ENCODE measurements at places on chromosomes 4 and X. TPM values are rescaled to one million over a fixed set of nuclear protein-coding genes. Genes with fewer than 3 reads are reported as not detected.

DNA sequence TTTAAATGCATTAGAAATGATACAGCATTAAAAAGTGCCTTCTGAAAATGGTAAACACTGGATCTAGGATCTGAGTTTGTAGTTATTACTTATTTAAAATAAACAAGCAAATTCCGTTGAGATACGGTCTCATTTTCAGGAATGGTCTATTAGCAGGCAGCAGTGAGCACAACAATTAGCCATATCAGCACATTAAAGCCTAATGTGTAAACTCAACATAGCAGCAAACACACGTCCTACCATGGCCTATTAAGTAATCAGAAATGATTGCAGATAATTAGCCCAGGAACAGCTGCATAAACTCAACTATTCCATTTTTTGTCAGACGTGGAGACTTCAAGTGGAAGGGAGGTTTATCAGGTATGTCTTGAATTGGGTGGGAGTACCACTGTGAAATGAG, 61.8 kb downstream of the NEIL3 start:
- no peak for DNase-seq

DNA sequence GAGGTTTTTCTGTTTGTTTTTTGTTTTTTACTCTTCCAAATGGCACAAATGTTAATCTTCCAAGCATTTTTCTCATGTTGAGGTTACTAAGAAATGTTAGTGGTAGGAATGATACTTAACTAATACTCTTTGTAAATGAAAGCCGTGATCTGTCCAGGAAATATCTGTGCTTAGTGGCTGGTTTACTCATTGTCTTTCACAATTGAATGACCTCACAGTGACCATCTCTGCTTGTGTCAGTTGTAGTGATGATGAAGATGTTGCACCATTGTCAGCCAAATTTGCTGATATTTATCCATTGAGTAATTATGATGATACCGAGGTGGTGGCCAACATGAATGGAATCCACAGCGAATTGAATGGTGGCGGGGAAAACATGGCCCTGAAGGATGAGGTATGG, 93.5 kb downstream of the TNIP2 start:
- no peak for DNase-seq

GRCh38 chr4:22363036-22363435, 152.8 kb downstream of the ADGRA3 start:
- no peak for DNase-seq

DNA sequence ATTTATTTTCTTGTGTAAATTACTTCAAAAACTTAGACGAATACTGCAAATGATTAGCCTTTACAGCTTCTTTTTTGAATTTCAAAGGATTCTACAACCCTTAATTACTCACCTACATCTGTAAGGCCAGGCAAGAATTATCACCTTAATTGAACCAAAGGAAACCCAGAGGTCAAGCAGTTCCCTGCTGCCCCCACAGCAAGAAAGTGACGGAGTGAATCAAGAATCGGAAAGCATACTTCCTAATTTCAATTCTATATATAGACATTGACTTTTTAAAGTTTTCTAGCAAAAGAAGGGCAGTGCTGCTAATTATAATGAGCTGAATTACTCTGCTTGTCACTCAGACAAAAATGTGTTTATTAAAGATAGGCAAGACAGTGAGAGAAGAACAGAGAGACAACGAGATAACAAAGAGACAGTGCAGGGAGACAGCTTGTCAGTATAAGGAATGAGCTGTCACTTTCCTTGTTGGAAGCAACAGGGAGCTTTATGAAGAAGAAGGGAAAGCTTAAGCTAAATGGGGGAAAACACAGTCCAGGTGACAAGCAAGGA, 47.5 kb upstream of the SPANXN4 start:
- DNase-seq: no peak

DNA sequence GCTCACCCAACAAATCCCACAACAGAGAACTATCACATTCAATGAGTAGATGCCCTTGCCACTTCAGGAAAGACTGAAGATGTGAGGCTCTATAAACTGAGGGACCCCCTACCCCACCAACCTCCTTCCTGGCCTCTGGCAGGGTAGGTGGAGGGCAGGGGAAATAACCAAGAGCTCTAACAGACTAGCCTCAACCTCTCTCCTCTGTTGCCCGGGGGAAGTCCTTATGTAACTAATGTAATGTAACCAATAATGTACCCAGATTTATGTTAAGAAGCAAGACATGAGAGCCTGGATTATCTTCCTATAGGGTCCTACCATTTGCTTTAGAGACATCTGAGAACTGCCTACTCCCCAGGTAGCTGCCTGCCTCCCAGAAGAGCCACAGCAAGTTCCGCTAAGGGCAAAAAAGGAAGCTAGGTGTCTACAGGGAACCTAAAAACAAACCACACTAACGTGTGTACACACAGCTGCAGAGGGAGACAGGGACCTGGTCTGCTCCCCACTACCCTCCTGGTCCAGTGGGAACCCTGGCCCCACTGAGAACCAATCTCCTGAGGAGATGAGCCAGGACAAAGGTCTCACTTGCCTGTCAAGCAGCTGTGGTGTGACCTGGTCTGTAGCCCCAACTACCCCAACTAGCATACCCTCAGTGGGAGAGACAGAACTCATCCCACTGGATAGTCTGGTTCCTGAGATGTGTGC, 17.7 kb downstream of the OTUD5 start:
- no peak for DNase-seq

GRCh38 chrX:132532913-132533312, 44.1 kb upstream of the MBNL3 start:
- no peak for DNase-seq

GRCh38 chr4:101067383-101067782, 279.9 kb downstream of the PPP3CA start:
- no peak for DNase-seq

DNA sequence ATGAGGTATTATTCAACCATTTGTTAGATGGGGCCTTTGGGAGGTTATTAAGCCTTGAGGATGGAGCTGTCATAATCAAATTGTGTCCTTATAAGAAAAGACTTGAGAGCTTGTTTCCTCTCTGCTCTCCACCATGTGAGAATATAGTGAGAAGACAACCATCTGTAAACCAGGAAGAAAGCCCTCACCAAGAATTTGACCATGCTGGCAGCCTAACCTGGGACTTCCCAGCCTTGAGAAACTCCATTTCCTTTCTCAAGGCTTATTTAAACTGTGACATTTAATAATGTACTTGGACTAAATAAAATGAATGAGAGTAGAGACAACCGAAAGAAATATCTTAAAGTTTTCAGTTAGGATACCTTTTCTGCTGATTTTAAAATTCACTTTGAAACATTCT, 83.7 kb upstream of the GC start:
- DNase-seq: no peak

SERTM2 gene
- total RNA-seq: not detected

SLC4A4 gene
- 29.7 TPM for total RNA-seq

ADH4 gene
- not detected for total RNA-seq

CXCL11 gene
- total RNA-seq: not detected

ARX gene
- not detected for total RNA-seq

PIM2 gene
- total RNA-seq: 5.9 TPM

MAGEA8 gene
- total RNA-seq: not detected

Measured in cerebellum (tissue), 4 donors.